ENCODE measurements at places on chromosomes 1 and 21.

DNA sequence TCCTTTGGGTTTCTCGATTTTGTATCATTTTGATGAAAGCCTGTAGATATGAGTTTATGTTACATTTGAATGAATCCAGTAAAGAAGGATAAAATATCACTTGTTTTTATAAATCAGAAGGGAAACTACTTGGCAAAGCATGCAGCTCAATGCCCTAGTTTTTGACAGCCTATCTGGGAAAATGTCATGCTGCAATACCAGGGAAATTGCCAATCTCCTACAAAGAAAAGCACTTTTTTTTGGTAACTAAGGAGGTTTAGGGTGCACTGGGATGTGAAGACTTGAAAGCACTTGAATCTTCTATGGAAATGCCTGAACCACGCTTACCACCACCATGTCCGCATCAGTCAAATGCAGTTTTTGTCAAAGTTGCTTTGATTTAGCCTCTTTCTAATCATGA lies 446.9 kb upstream of the LRRC7 start:
- no peak for DNase-seq

- DNase-seq, result no peak
Measured at GRCh38 chr1:98373056-98373455, 288.5 kb upstream of the SNX7 start.

GRCh38 chr1:29441916-29442668 lies 205.8 kb downstream of the PTPRU start:
- no peak for DNase-seq

- no peak for DNase-seq
Measured at GRCh38 chr1:39685071-39685470, 6.2 kb downstream of the HPCAL4 start.

- peak; percentile 87 for DNase-seq
Measured at GRCh38 chr1:155989242-155990004, 11.1 kb upstream of the ARHGEF2 start.

DNA sequence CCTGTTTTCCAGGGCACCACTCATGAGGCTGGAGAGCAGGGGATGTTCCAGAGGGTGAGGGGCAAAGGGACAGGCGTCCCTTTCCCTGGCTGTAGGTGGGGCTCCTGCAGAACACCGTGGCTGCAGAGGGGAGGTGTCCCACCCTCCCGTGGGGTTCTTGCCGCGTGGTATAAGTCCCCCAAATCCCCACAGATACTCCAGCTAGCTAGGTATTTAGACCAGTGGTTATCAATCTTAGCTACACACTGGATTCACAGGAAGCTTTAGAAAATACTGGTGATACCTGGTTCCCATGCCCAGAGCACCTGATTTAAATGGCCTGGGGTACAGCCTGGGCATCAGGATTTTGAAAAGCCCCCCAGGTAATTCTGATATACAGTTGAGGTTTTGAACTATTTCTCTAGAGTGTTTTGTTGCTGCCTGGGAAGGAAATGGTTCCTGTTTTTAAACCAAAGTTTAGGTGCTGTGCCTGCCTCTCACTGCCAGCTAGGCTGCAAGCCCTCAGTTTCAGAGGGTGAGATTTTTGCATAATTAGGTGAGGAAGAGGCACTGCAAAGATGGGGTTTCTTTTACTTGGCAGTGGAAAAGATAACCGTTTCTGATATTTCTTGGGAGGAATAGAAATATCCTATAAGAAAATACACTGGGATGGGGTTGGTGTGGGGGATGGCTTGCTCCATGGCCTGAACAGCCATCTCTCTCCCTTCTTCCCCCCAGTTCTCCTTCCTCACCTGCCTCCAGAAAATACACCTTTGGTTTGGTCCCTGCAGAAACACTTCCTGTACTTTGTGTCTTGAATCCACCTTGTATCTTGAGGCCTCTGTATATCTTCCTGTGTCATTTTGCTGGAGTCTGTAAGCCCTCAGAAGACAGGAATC lies 51.7 kb downstream of the RASSF5 start:
- DNase-seq, result no peak

DNA sequence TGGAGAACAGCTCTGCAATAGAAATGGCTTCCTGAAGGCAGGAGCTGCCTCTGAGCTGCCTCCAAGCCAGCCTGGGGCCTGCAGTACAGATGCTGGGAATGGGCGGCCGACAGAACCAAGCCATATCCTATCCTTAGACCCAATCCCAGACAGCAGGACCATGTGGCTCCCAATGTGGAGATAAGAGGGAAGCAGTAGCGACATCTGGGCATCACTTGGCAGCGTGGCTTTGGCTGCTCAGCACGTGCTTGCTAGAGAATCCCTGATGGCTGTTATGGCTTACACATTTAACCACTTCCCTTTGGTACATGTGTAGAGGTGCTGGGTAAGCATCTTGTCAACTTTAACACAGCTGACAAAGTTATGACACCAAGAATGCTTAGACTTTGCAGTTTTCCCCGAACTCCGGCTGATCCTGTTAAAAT lies 87.7 kb downstream of the MAN1C1 start:
- peak; percentile 46 for DNase-seq

DNA sequence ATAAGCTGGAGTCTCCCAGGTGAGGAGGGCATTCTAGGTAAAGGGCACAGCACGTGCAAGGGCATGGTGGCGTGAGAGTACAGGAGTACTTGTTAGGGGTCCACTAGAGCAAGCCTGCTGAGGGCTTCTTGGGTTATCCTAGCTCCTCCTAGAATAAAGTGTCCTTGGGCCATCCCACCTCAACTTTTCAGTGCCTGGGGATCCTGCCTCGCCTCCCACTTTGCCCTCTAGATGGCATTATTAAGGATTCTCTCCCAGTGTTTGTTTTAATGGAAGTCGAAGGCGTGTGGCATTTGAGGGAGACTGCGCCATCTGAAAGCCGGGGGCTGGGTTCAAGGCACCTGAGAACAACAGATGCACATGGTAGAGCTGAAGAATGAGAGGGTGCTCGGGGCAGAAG lies 74.5 kb upstream of the SELENON start:
- no peak for DNase-seq

DNA sequence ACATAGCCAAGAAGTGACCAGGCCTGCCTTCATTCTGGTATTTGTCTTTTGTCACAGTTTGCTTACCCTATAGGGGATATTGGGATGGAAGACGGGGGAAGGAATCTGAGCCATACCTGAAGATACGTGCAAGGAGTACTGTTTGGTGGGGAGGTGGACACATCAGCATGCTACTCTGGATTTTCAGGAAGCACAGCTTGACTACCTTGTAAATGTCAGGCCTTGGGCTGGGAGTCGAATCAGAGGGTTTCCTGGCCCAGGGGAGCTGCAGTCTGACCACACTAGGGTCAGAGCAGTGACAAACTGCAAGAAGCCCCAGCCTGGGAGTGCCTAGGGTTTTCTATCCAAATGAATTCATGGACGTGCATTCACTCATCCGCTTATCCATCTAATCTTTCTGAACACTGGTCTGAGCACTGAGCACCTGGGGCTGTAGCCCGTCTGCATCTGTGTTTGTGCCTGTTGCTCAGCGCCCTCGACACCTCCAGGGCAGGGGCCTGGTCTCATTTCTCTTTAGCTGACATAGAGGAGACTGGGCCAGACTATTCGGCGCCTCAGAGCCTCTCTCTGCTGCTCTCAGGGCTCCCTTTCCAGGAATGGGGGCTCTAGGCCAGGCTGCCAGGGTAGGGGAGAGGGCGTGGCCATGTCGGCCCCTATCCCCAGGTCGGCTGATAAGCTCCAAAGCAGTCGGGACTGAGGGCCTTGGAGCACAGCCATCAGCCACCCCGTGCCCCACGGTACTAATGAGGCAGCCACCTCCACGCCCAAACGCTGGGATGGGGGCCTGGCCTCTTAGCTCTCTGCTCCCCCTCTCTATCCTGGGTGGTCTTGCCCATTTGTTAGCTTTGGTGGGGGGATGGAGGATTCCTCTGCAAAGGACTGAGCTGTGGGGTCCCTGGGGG lies 47.0 kb upstream of the SLC2A1 start:
- DNase-seq, result no peak

- no peak for DNase-seq
Measured at GRCh38 chr1:202501281-202501680, 152.8 kb downstream of the PPP1R12B start.

- DNase-seq, result no peak
Measured at GRCh38 chr21:39220150-39220549, 36.9 kb upstream of the PSMG1 start.

DNA sequence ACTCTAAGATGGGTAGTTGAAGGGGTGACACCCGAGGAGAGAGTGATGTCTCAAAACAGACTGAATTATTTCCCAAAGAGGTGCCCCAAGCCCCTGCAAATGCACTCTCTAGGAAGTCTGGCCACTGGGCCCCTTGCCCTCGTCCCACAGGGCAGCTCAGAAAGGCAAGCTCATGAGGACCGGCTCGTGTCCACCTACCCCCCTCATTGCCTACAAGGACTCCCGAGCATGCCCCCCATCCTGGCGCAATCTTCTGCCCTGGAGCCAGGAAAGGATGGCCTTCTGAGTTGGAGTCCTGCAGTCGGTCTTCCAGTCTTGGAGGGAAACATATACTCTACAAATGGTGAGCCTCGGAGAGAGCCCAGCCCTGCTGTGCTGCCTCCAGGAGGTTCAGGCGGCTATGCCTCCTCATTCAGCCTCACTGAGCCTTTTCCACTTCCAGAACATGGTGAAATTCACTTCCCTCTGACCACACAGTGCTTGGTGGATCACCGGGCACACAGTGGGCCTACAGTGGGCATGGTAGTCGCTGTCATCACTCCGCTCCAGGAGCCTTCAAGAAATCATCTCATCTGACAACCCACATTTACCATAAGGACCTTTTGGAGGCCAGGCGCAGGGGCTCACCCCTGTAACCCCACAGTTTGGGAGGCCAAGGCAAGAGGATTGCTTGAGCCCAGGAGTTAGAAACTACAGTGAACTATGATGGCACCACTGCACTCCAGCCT lies 5.8 kb upstream of the WNT3A start:
- no peak for DNase-seq

DNA sequence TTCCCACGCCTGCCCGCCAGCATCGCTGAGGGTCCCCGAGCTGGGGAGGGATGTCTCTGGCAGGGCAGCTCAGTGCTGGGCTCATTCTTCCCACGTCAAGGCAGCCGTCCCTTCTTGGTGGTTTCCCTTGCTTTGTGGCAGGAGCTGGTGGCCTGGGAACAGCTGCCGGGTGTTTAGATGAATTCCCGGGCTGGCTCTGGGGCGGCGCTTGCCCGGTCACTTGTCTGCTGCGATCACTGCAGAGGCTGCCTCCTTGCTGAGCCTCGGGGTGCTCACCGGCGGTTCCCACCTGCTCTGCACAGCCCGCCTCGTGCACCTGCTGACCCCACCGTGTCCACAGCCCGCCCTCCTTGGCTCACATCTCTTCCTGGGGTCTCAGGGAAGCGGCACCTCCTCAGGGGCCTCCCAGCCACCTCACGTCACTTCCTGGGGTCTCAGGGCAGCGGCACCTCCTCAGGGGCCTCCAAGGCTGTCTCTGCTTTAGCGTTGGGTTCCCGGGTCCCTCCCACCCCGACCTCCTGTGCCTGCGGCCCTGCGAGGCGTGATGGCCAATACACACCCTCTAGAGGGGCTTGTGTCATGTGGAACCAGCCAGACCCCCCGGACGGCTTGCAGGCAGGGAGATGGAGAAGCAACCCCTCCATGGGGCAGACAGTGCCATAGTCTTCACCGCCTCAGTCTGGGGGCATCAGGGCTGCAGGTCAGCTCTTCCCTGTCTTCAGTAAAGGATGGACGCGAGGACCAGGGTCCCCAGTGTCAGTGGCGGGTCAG lies 13.5 kb downstream of the COL18A1 start:
- no peak for DNase-seq

GRCh38 chr1:91170571-91170970 lies 148.7 kb upstream of the ZNF644 start:
- DNase-seq, result no peak

GRCh38 chr1:12553963-12554362 lies 64.0 kb downstream of the DHRS3 start:
- DNase-seq, result no peak

- peak; percentile 41 for DNase-seq
Measured at GRCh38 chr1:212683357-212683722, 16.3 kb downstream of the BATF3 start.

GRCh38 chr1:163670989-163671757 lies 349.4 kb downstream of the NUF2 start:
- DNase-seq, result no peak

- DNase-seq, result no peak
Measured at GRCh38 chr1:7325254-7325653, 445.8 kb upstream of the VAMP3 start.

Measured in CD4-positive, alpha-beta T cell treated with Interleukin-4 for 1 hour (primary cell).